ENCODE measurements at places on chromosomes 4 and X.

- no peak for DNase-seq
These were observed 270.5 kb downstream of the TENM3 start for GRCh38 chr4:182513587-182514291.

DNA sequence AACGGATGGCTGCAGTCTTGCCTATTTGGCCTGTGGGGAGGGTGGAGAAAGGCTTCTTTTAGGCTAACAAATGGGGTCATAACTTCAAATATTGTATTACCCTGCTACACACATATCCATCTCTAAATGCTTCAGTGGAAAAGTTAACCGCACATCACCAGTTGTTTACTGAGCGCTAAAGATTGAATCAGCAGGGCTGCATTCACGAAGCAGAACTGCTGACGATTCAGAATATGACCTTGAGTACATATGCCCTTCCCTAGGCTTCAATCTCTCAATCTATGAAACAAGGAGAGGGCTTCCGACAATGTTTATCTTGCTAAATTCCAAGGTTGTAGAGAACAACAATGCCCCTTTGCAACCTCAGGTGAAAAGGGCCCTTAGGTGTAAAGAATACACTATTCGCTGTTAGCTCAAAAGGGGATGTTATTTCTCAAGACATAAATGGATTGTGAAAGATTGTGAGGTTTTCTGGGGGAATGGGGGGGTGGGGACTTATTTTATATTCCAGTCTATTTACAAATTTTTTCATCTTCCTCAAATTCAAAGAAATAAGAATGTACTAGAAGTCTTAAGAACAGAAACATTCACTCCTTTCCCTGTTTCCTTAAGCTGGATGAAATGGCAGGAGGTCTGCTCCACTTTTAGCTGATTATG, 2.6 kb upstream of the ATP6AP2 start:
- DNase-seq, result peak; percentile 45

DNA sequence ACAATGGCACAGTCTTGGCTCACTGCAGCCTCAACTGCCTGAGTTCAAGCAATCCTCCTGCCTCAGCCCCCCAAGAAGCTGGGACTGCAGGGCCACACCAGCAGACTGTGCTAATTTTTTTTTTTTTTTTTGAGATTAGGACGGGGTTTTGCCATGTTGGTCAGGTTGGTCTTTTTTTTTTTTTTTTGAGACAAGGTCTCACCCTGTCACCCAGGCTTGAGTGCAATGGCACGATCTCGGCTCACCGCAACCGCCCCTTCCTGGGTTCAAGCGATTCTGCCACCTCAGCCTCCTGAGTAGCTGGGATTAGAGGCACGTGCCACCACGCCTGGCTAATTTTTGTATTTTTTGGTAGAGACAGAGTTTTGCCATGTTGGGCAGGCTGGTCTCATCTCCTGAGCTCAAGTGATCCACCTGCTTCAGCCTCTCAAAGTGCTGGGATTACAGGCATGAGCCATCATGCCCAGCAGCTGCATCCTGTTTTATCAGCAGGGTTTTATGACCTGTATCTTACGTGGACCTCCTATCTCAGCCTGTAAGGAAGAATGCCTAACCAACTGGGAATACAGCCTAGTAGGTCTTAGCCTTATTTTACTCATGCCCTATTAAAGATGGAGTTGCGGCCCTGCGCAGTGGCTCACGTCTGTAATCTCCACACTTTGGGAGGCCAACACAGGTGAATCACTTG, 13.2 kb upstream of the MRPL1 start:
- no peak for DNase-seq

DNA sequence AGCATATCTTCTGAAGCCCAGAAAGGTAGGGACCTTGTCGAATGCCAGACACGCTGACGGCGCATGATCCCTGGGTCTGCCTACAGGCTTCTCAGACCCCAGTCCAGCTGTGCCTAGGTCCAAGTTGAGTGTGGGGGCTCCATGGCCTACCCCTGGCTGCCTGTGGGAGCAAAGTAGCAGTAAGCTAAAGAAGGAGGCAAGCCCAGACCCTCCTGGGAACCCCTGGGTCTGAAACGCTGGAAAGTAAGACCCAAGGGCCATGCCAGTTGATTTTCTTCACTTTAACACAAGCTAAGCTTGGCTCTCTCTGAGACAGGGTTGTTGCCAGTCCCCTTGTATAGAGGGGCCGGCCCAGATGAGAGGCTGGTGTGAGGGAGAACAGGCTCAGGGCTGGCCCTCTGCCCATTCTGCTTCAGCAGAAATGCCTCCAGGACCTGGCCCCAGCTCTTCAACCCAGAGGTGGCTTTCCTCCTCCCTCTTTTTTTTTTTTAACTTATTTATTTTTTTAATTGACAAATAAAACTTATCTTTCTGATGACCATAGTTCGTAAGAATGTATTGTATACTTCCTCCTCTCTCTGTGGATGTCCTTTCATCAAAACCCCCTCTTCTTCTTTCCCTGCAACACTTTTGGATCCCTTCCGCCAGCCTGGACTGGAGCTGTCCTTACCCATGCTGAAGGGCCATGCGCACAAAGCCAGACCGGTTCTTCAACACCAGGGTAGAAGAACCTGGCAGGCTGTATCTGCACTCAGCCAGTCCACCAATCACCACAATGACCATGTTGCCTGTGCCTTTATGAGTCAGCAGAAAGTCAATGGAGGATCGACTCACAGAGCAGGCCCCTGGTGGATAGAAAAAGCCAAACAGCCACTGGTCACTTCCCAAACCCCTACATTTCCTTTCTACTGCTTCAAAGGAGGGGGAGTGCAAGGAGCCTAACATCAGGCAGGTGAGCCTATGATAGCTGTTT, 7.1 kb downstream of the AWAT2 start:
- no peak for DNase-seq

GRCh38 chr4:76641351-76641750, 206.3 kb downstream of the SHROOM3 start:
- no peak for DNase-seq

- no peak for DNase-seq
These were observed 14.0 kb upstream of the IGFBP7 start for GRCh38 chr4:57124145-57124544.

DNA sequence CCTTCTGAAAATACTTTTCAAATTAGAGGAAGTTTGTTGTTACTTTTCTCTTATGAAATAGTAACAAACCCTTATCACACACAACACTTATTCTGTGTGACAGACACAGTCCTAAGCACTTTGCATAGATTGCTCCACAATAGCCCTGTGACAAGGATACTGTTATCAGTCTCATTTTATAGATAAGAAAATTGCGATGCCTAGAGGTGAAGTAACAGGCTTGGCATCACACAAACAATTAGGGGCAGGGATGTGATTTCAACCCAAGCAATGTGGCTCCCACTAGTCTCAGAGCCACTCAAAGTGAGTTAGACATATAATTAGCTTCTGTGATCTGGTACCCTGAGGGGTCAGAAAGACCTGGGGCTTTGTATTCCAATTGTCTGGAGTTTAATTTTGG, 339.9 kb downstream of the FBXO8 start:
- DNase-seq, result no peak

DNA sequence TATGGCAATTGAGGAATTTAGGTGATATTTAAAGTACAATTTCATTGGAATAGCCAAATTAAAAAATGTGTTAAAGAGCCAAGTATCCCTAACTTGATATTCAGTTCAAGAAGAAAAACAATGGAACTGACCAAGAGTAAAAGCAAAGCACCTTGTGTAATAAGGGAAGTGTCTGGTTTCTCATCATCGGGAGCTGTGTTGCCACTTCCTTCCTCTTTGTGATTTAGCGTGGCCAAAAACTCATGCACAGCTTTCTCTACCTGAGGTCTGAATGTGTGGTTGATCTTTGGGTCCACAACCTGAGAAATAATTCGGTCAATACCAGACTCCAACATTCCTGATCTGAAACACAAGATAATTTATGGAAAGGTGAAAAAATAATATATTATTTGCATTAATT, 12.4 kb downstream of the BOD1L1 start:
- DNase-seq, result peak; percentile 37

DNA sequence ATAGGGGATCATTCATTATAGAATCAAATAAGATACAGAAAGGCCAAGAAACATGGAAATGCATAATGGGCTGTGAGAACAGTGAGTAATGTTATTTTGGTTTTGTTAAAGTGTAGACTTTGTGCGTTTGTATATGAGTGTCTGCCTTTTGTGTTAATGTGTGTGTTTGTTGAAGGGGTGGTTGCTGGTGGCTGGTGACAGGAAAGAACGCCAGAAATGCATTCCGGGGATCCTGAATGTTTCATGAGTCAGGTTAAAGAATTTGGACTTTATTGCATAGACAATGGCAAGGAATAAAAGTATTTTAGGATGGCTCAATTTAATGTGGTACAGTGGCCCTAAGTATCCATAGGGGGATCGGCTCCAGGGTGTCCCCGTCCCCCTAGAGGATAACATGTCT, 1228.9 kb downstream of the PCDH7 start:
- DNase-seq, result no peak

DNA sequence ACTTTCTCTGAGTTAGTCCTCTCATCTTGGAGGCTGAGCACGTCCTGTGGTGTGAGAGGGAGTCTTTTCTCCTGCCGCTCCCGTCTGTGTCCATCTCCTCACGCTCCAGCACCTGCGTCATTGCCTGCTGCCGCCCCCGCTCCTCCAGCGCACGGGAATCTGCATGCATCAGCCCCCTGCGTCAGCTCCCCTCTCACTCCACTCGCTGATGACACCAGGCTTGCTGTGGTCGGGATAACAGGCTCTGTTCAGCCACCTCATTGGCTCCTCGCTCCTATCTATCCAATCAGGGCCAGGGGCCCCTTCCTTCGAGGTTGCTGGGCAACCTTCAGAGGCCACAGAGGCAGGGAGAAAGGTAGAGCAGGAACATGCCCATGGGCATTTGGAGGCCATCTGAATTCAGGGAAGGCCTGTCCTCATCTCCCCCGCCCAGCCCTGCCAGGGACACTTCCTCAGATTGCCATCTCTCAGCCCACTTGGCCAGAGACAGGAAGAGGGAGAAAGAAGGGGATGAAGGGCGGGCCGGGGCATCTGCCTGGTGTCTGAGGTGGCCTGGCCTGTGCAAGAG, 9.3 kb downstream of the ZNF185 start:
- peak; percentile 65 for DNase-seq

DNA sequence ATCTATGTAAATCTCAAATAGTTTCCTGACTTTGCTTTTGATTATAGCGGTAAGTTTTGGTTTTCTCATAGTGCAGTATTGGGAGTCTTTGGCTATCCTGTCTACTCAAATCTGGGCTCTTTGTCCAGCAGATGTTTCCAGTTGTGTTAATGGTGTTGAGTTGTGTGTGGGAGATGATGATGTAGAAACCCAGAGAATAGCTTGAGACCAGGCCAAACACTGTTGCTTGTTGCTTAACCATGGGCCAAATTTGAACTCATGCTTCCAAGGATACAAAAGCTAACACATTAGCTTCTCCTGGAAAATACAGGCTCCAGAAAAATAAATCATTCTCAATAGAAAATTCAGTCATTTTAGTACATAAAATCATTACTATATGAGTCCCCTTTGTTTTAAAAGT, 82.6 kb upstream of the GYPA start:
- no peak for DNase-seq

DNA sequence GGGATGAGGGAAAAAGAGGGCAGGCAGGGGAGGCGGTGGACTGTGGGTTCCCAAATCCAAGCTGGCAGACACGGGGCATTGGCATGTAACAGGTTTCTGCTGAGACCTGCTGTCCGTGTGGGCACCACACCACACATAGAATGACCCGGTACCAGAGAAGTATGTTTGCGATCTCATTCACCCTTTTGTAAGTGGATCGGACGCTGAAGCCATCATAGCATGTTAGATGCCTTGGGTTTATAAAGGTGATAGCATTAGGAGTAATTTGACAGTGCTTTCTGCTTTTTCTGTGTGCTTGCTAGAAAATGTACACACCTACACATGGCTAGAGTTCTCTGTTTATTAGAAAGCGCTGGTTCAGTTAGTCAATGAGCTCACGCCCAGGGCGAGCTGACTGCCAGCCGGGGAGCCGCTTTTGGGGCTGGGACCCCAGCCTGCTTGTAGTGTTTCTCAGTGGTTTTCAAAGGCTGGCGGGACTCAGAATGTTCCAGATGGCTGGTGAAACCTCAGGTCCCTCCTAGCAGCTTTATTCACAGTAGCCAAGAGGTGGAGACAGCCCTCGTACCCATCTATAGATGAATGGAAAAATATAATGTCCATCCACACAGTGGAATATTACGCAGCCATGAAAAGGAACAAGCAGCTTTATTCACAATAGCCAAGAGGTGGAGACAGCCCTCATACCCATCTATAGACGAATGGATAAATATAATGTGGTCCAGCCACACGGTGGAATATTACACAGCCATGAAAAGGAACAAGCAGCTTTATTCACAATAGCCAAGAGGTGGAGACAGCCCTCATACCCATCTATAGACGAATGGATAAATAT, 579 bp downstream of the IL3RA start:
- DNase-seq, result peak; percentile 51

GRCh38 chr4:2881431-2881830, 37.8 kb downstream of the ADD1 start:
- DNase-seq, result no peak
